ENCODE measurements at places on chromosomes 1 and 21. TPM values are rescaled to one million over a fixed set of nuclear protein-coding genes. Genes with fewer than 3 reads are reported as not detected.
A peak's percentile ranks its signal among the peaks of the same experiment; 100 is the strongest.

GRCh38 chr1:199585392-199585791 lies 442.1 kb upstream of the NR5A2 start:
- peaks cover 4% of the 10 kb centered on the region for H3K4me1 ChIP-seq
- peaks cover 6% of the 10 kb centered on the region for H3K27me3 ChIP-seq
- H3K4me3 ChIP-seq, result no peak overlapping the region
- no peak overlapping the region for H3K27ac ChIP-seq

- peak overlapping the region; percentile 36 for H3K27ac ChIP-seq
- DNase-seq, result no peak
- no peaks in the 10 kb centered on the region for H3K27me3 ChIP-seq
Measured at GRCh38 chr1:35447278-35447677, 109.9 kb downstream of the KIAA0319L start.

DNA sequence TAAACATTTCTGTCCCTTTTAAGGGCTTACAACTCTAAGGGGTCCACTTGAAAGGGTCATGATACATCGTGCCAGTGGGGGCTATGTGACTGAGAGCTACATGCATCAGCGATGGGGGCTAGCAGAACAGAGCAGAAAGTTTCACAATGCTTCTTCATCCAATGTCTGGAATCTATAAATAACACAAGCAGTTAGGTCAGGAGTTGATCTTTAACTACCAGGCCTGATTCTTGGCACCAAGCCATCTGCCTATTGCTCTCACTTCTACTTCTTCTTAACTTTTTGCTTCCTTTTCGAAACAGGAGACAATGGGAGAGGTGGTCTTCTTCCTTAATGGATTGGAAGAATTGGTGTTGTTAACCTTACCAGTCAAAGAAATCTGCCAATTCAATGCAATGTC lies 410.0 kb downstream of the TGFB2 start:
- no peaks in the 10 kb centered on the region for H3K4me1 ChIP-seq
- H3K27ac ChIP-seq, result no peak overlapping the region
- H3K36me3 ChIP-seq, result no peaks in the 10 kb centered on the region
- no peaks in the 10 kb centered on the region for H3K27me3 ChIP-seq

EDN2 gene
- not detected for total RNA-seq

- H3K27me3 ChIP-seq, result no peaks in the 10 kb centered on the region
- no peak overlapping the region for H3K4me3 ChIP-seq
- no peak for DNase-seq
- H3K4me1 ChIP-seq, result peaks cover 43% of the 10 kb centered on the region
- H3K27ac ChIP-seq, result no peak overlapping the region
Measured at GRCh38 chr1:30971496-30971895, 62.9 kb upstream of the SDC3 start.

AK5 gene
- not detected for total RNA-seq

RUSC1 gene
- total RNA-seq, result 31.4 TPM

DNA sequence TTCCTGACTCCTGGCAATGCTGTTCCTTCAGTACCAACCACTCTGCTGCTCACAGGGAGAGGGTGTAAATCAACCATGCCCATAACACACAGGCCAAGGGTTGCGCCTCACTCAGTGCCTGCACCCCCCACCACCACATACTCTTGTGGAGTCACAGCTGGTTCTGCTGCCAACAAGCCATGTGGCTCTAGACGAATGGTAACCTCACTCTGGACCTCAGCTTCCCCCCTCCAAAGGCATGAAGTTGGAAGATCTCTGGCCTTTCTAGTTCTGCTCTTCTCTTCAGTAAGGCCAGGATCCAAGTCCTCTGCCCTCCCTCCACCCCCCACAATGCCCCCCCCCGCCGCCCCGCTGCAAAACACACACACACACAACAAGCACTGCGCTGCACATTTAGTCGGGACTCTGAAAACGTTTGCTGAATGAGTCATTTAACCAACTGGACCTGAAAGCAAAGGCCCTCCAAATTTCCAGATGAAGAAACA lies 1.7 kb upstream of the GLIS1 start:
- no peak overlapping the region for H3K27ac ChIP-seq
- H3K4me1 ChIP-seq, result no peaks in the 10 kb centered on the region
- H3K27me3 ChIP-seq, result peaks cover 57% of the 10 kb centered on the region

DNA sequence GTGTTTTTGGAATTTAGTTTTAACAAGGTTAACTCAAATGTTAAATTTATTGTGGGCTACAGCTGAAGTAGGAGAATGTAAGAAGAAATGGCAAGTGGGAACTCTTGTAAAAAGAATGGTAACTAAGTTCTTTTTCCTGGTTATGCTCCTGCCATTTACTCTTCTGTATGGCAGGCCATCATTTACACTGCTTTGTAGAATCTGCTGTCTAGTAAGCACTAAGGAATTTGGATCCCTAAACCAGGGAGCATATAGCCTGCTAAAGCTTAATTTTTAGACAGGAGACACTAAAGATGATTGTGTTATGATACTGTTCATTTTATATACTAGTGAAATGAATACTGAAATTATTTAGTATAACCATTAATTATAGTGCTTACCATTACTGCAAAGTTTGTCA lies 85.3 kb downstream of the CAMTA1 start:
- peaks cover 20% of the 10 kb centered on the region for H3K4me1 ChIP-seq
- no peak overlapping the region for H3K4me3 ChIP-seq
- no peak for DNase-seq
- peaks cover 4% of the 10 kb centered on the region for H3K36me3 ChIP-seq
- H3K27ac ChIP-seq, result no peak overlapping the region
- no peaks in the 10 kb centered on the region for H3K27me3 ChIP-seq

DNA sequence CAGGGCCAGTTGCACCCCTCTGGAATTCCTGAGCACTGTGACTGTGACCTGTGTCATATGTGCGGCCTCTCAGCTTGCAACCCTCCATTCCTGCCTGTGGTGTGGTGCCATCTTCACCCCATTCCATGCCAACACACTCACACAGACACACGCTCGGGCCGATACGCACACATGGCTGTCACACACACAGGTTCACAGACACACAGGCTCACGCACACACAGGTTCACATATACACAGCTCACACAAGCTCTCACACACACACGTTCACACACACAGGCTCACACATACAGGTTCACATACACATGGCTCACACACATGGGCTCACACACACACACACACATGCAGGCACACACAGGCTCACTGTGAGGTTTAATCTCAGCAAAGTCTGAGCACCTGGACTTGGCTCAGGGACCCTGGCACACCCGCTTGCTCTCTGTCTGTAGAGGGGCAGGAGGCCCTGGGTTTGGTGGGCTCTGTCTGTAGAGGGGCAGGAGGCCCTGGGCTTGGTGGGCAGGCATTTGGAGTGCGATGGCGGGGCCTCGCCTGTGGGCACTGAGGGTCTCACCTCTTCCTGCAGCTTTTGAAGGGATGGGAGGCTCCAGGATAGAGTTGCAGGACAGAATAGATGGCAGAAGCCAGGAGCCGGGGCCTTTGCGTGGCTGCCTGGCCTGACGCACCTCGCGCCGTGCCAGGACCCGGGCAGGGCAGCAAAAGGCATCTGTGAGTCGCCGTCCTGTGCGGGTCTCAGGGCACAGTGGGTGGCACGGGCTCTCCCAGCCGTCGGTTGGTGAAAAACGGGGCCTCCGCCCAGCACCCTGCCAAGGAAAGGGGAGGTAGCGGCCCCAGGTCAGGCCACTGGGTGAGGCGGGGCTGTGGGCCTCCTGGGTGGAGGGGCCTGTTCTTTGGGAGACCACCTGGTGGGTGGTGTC lies 17.1 kb downstream of the COL18A1 start:
- no peak overlapping the region for H3K4me3 ChIP-seq
- no peaks in the 10 kb centered on the region for H3K4me1 ChIP-seq
- no peak for DNase-seq
- H3K27ac ChIP-seq, result no peak overlapping the region

AADACL3 gene
- total RNA-seq, result not detected

- H3K4me3 ChIP-seq, result no peak overlapping the region
- H3K27me3 ChIP-seq, result no peaks in the 10 kb centered on the region
- no peak for DNase-seq
- H3K36me3 ChIP-seq, result no peaks in the 10 kb centered on the region
- no peak overlapping the region for H3K27ac ChIP-seq
Measured at GRCh38 chr1:42973286-42973685, 14.6 kb upstream of the SLC2A1 start.

RIPPLY3 gene
- total RNA-seq, result not detected

DNA sequence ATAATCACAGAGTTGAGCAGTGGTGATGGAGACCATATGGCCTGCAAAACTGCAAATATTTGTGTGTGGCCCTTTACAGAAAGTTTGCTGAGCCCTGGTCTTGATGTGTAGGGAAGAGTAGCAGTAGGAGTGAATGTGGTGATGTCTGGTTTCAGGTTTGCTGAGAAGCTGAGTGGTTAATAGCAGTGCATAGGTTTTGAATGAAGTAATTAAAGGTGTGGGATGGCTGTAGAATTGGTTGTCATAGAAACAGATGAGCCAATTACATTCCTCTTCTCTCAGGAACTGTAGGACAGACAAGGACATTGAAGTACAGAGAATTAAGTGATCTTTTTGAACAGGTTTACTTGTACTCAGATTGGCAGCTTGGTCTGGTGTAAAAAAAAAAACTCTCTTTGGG lies 37.4 kb downstream of the PRDM2 start:
- H3K4me1 ChIP-seq, result peaks cover 25% of the 10 kb centered on the region
- H3K27ac ChIP-seq, result no peak overlapping the region
- no peaks in the 10 kb centered on the region for H3K27me3 ChIP-seq
- DNase-seq, result no peak
- H3K36me3 ChIP-seq, result peaks cover 32% of the 10 kb centered on the region

DNA sequence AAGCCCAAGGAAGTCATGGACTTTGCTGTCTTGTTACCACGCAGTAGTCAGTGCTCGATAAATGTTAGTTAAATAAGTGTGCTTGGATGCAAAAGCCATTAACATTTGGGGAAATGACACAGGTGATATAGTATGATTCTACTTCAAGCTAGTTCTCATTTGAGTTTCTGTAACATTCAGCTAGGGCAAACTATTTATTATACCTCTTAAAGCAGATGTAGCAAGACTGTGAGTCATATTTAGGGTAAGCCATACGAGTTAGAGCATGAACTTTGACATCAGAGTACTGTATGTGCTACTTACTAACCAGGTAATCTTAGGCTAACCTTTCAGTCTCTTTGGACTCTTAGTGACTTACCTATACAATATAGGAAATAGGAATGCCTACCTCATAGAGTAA lies 21.0 kb downstream of the CLCA4 start:
- H3K36me3 ChIP-seq, result no peaks in the 10 kb centered on the region
- no peaks in the 10 kb centered on the region for H3K4me1 ChIP-seq
- no peak overlapping the region for H3K4me3 ChIP-seq
- DNase-seq, result no peak

ADORA1 gene
- not detected for total RNA-seq

- no peaks in the 10 kb centered on the region for H3K4me1 ChIP-seq
- no peak overlapping the region for H3K4me3 ChIP-seq
- peaks cover 5% of the 10 kb centered on the region for H3K27me3 ChIP-seq
- no peak for DNase-seq
- H3K27ac ChIP-seq, result no peak overlapping the region
- no peaks in the 10 kb centered on the region for H3K36me3 ChIP-seq
Measured at GRCh38 chr1:244957525-244957924, 93.2 kb upstream of the HNRNPU start.

DNA sequence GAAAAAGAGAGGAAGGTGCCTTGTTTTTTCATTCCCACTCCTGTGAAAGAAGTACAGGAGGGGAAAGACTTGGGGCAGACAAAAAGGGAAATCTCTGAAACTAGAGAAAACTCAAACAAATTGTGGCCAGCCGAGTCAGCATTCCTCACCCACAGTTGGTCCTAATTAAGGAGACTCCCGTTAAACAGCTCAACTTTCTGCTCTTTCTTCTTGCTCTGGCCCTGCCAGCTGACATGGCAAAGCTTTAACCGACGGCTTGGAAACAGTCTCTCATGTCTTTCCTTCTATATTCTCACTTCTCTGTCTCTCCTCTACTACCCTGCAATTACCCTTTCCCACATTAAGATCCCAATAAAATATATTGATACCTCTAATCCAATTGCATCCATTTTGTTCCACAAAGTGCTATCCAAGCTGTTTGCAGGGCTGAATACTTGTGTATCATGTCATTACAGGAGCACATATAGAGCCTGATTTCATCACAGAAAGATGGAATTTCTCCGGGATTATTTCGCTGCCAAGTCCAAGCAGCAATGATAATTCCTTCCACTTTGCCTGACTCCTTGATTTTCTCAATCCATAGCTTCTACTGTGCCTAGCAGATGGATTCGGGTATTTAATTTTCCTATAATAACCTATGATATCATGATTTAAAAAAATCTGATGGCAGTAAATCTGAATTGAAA lies 65.4 kb upstream of the IPO9 start:
- H3K36me3 ChIP-seq, result no peaks in the 10 kb centered on the region
- no peak for DNase-seq
- no peak overlapping the region for H3K4me3 ChIP-seq
- no peak overlapping the region for H3K27ac ChIP-seq
- H3K27me3 ChIP-seq, result peaks cover 7% of the 10 kb centered on the region

DNA sequence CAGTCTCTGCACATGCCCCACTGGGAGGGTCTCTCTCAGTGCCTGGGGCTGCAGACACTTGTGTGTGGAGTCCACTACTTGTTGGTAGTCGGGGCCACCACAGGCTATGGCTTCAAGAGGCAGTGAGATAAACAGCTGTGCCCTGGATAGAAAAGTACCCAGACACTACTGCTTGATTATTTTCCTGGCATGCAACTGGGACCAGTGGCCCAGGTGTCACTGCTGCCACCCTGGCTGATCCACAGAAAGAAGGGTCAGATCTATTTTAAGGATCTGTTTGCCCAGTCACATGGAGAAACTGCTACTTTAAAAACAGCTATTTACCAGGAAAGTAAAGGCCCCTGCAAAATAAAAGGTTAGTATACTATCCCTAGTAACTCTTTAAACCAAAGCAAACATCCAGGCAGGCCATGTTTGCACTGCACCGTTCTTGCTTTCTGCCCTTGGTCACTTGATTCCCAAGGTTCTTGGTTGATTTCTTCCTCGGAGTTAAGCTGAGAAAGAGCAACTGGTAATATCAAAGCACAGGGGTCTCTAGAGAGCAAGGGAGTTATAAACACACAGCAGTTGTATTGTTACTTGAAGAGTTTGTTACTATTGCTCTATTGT lies 99.9 kb downstream of the GLUL start:
- H3K4me3 ChIP-seq, result no peak overlapping the region
- no peak for DNase-seq
- H3K27ac ChIP-seq, result no peak overlapping the region
- H3K4me1 ChIP-seq, result peaks cover 2% of the 10 kb centered on the region
- peaks cover 6% of the 10 kb centered on the region for H3K27me3 ChIP-seq
- H3K36me3 ChIP-seq, result no peaks in the 10 kb centered on the region

GRCh38 chr21:42330380-42331371 lies 15.5 kb upstream of the TFF3 start:
- peaks cover 2% of the 10 kb centered on the region for H3K4me1 ChIP-seq
- H3K27ac ChIP-seq, result no peak overlapping the region
- DNase-seq, result no peak
- peaks cover 4% of the 10 kb centered on the region for H3K36me3 ChIP-seq
- no peak overlapping the region for H3K4me3 ChIP-seq
